ENCODE measurements at places on chromosomes 11 and 22.

DNA sequence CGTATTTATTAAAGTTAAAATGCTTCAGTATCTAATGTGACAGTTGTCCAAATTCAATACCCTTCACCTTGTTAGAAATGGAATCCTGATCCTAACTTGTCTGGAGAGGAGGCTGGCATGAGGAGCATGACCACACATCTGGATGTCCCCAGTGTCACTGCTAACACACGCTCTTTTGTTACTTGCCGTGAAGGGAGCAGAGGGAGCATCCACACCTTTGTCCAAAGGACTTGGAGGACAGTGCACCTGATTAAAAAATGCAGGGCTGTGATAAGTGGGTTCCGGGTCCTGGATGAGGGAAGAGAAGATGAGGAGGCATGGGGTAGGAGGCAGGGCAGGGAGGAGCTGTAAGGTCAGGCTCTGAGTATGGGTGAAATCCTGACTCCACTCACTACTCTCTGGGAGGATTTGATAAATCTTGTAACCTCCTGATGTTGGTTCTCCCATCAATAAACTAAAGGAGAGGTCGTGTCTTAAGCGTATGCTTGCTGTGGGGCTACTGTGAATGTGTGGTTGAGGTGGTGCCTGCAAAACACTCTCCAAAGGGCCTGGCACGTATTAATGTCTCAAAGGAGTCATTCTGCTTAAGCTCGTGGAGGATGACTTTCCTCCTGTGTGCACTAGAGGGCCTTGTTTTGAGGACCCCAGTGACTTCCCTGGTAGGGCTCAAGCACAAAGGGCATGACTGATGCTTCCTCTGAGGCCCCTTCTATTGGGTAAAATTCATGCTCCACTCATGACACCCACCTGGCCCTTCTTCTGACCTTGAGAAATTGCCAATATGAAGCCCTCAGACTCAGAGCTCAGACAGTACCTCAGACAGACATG is 16.8 kb upstream of the IGLL5 start:
- DNase-seq: no peak

GRCh38 chr22:17695986-17696385 is 57.4 kb downstream of the BCL2L13 start:
- DNase-seq: no peak

GRCh38 chr22:46201059-46201757 is 48.9 kb downstream of the CDPF1 start:
- no peak for DNase-seq

- no peak for DNase-seq
Measured at GRCh38 chr11:128689591-128689947, 4.3 kb upstream of the FLI1 start.

GRCh38 chr22:33922349-33922681 is 2.0 kb upstream of the LARGE1 start:
- no peak for DNase-seq

GRCh38 chr11:91800208-91800914 is 424.3 kb upstream of the FAT3 start:
- no peak for DNase-seq

GRCh38 chr11:82992223-82992622 is 79.5 kb downstream of the RAB30 start:
- no peak for DNase-seq

DNA sequence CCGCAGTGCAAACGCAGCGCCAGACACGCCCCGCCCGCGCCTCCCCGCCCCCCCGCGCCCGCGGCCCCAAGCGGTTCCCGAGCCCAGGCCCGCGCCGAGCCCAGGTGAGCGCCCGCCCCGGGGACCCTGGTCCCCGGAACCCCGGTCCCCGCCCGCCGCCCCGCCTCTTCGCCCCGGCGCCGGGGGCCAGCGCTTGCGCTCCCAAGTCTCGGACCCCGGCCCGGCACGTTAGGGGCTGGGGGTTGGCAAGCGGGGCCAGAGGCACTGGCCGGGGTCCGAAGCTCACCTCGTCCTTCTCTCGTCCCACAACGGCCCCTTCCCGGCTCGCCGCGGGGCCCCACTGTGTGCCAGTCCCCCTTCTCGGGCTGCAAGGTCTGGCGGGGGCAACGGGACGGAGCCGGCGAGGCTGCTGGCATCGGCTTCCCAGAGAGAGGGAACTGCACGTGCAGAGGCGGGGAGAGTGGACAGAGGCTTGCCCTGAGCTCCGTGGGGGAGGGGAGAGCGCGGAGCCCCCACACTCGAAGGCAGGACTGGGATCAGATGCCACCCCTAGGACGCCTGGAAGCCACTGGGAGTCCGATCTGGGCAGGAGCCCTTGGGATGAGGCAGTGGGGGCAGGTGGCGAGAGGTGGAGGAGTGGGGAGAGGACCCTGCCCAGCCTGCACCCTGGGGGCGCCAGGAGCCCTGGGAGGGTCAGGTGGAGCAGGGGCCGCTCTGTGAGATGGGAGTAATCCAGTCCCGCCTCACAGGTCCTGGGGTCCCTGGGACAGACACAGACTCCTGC is 1.8 kb upstream of the AIFM3 start:
- DNase-seq: no peak

GRCh38 chr11:108224911-108225786 is 2.3 kb downstream of the ATM start:
- DNase-seq: peak; percentile 90

GRCh38 chr11:44854086-44854485 is 96.6 kb downstream of the TP53I11 start:
- DNase-seq: no peak

GRCh38 chr11:9057888-9058287 is 33.5 kb downstream of the SCUBE2 start:
- no peak for DNase-seq

GRCh38 chr11:130947481-130947880 is 31.2 kb upstream of the SNX19 start:
- DNase-seq: no peak

GRCh38 chr11:94926698-94927237 is 46.6 kb downstream of the CWC15 start:
- no peak for DNase-seq
